CD4-positive, alpha-beta T cell treated with Interferon alpha-2 for 1 hour (primary cell): ENCODE measurements at places on chromosomes 16 and 17.

DNA sequence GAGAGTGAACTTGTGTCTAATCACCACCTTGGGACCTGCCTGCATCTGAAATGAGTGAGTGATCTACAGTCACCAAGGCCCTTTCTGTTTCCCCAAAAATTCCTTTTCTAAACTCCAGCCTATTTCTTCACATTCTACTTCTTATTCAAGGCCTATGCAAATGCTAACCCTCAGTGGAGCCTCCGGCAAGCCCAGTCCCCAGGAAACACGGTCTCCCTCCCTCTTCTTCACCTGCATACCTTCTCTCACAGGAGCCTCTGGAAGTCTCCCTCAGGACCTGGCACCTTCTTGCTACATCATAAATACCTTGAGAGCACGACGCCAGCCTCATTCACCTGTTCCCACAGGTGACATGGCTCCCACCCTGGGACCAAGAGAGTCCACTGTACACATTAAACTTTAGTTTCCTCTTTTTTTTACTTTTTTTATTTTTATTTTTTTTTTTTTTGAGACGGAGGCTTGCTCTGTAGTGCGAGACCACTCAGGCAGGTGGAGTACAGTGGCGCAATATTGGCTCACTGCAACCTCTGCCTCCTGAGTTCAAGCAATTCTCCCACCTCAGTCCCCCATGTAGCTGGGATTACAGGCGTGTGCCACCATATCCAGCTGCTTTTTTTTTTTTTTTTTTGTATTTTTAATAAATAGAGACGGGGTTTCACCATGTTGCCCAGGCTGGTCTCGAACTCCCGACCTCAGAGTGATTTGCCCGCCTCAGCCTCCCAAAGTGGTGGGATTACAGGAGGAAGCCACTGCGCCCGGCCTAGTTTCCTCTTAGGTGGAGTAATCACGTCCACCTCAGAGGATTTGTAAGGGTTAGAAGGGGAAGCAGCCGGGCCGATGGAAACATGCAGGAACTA is 97.3 kb downstream of the ANKRD11 start:
- no peak for DNase-seq

- DNase-seq = no peak
Measured at GRCh38 chr16:9225527-9226316, 134.3 kb downstream of the HAPSTR1 start.

DNA sequence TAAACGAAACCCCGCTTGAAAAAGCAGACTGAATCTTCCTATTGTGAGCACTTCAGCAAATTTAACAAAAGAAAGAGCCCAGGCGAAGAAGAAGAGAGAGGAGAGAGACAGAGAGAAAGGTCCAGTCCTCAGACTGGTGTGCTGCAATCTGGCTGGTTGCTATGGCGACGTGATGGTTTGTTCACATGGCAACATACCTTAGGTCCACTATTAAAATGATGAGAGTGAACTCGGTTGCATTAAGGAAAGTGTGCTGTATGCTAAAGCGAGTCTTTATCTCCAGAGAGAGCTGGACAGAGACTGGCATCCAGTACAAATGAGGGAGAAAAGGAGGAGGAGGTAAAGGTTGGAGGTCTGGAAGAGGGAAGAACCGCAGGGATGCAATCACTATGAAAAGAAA is 271.8 kb upstream of the ZFHX3 start:
- no peak for DNase-seq

DNA sequence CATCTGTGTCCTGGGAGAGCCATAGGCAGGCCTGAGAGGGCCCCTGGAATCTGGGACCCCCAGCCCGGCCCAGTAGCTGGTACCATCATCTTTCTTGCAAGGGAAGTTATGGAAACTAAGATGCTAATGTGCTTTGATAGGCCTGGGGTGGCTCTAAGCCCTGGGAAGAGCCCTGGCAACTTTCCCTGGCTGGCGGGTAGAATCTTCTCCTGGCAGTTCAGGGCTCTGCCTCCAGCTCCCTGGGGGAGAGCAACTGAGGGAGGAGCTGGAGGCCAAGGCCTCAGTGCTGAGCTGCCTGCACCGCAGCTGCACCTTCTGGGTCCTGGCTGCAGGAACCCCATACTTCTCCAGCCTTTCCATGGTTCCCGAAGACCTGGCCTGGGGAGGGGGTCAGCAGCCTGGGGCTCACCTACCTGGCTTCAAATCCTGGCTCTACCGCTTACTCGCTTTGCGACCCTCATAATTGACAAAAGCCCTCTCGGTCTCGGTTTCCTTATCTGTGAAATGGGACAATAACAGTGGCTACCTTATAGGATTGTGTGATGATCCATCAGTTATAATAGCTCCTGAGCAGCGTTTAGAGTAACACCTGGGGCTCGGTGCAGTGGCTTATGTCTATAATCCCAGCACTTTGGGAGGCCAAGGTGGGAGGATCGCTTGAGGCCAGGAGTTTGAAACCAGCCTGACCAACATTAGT is 333.7 kb downstream of the SEC14L1 start:
- no peak for DNase-seq

DNA sequence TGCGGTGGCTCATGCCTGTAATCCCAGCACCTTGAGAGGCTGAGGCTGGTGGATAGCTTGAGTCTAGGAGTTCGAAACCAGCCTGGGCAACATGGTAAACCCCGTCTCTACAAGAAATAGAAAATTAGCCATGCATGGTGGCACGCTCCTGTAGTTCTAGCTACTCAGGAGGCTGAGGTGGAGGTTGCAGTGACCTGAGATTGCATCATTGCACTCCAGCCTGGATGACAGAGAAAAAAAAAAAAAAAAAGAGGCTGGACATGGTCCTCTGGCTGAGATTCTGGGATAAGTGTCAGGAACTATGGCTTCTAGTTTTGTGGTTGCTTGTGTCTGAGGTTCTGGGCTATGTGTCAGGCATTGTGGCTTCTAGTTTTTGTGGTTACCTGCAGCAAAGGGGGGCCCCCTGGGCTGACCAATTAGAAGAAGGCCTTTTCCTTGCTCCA is 7.0 kb downstream of the KSR1 start:
- no peak for DNase-seq

- DNase-seq = no peak
Measured at GRCh38 chr17:29619251-29619650, 3.5 kb downstream of the CORO6 start.

DNA sequence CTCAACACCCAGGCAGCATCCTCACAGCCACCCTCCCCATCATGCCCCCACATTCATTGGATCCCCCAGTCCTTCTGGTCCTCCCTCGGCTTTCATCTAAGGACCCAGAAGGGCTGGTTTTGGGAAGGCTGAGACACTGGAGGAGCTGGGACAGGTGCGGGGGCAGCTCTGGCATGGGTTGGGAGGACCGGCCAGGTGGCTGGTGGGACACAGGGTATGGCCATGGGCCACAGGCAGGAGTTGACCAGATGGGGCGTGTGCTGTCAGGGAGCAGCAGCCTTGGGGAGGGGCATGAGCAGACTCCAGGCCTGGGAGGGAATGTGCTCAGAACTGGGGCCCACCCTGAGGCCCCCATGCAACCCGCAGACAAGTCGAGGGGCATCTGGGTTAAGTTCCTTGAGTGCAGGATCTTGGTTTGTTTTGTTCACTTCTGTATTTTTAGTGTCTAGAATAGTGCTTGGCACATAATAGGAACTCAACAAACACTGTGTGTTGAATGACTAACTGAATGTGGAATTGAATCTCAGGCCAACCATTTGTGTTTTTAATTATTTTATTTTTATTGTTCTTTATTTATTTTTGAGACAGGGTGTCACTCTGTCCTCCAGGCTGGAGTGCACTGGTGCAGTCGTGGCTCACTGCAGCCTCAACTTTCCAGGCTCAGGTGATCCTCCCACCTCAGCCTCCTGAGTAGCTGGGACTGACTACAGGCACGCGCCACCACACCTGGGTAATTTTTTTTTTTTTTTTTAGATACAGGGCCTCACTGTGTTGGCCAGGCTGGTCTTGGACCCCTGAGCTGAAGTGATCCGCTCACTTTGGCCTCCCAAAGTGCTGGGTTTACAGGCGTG is 5.6 kb downstream of the P2RX1 start:
- DNase-seq = no peak

DNA sequence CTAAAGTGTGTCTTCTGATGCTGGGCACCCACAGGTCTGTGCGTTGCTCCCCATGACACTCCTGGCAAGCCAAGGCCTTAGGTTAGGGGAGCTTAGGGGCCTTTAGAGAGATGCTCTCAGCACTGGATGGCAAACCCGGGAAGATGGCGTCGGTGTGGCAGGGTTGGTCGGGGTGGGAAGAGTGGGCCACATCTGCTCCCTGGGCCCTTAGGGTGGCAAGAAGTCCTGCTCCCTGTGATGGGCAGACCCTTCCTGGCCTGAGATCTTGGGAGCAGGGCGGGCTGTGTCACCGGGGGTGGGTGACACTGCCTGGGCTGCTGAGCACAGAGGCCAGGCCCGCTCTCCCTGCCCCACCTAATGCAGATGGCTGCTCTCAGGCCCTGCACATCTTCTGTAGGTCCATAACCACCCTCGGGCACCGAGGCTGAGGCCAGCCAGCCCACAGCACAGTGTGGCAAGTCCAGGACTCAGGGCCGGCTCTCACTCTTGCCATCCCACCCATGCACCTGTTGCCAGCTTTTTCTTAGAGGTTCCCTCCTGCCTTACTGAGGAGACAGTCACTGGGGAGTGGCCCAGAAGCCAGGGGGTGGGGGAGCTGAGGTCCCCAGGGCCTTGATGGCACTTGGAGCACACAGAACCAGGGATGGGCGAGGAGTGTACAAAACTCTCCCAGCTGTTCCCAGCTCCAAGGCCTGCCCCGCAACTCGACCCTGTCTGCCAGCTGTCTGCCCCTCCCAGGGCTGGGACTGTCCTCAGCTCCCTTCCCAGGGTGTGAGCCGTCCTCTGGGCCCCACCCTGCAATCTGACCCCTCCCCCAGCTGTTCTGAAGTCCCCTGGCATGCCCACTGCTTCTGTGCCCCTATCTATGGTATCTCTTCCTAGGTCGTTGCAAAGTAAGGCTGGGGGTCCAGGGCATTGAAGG is 4.4 kb upstream of the MTSS2 start:
- no peak for DNase-seq

DNA sequence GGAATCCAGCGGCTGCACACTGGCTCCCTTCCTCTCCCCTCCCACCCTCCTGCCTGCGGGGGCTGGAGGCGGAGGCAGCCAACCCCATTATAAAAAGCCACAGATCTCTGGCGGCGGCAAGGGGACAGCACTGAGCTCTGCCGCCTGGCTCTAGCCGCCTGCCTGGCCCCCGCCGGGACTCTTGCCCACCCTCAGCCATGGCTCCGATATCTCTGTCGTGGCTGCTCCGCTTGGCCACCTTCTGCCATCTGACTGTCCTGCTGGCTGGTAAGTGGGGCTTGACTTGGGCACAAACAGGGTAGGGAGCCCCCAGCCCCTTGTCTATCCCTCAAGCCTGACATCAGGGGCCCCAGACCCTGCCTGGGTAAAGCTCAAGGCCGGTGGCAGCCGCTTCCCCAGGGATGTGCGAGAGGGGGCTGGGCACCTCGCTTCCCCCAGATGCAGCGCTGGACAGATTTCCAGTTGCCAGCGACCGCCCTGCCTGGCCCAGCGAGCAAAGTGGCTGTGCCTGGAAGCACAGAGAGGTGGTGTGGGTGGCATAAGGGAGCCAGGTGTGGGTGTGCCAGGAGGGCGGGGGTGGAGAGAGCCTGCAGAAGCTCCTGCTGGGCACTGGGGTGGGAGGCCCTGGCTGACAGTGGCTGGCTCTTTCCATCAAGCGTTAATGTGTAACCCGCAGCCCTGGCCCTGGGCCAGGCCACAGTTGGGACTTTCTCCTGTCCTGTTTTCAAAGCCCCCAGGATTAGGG is at the start of gene CX3CL1:
Gene CX3CL1 (plus strand): TSS at position 119 of the 745 bp plus-strand sequence. CDS start 79 bp downstream, at position 198.
- no peak for DNase-seq

DNA sequence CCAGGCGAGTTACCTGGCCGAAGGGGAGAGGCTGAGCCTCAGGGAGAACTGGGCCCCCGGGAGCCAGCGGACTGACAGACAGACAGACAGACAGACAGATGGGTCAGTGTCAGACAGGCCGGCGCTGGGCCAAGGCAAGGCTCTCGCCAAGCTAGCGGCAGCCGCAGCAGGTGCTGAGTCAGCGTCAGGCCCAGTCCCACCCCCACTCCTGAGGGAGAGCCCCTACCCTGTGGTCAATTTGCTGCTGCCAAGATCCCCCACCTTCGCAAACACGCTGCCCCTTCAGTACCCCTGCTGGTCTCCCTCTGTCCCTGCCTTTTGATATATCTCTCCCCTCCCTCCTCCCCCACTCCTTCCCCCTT is 1.5 kb downstream of the FGF11 start:
- DNase-seq = no peak

- DNase-seq = no peak
Measured at GRCh38 chr17:72504783-72505182, 384.0 kb downstream of the SOX9 start.
